Midbrain (tissue), 1 donor: ENCODE measurements at places on chromosomes 4 and X.

DNA sequence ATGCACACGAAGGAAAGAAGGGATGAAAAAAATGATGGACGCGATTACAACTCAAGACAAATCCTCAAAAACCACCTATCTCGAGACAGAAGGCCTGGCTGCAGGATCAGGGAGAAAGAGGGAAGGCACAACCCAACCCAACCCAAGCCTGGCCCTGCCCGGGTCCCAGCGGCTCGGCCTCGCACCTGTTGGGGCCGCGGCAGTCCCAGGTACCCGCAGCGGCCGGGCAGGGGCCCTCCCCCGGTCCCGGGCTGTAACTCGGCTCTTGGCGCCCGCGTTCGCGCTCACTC is 464 bp downstream of the RASGEF1B start:
- DNase-seq: no peak

GRCh38 chrX:134520860-134521390 is 61.0 kb downstream of the HPRT1 start:
- peak; percentile 2 for DNase-seq

GRCh38 chrX:23662853-23663252 is 4.4 kb upstream of the PRDX4 start:
- DNase-seq: no peak

GRCh38 chr4:179867300-179867878 is 2375.8 kb upstream of the TENM3 start:
- DNase-seq: peak; percentile 8

GRCh38 chrX:56763556-56764152 is 34.6 kb downstream of the NBDY start:
- DNase-seq: no peak

DNA sequence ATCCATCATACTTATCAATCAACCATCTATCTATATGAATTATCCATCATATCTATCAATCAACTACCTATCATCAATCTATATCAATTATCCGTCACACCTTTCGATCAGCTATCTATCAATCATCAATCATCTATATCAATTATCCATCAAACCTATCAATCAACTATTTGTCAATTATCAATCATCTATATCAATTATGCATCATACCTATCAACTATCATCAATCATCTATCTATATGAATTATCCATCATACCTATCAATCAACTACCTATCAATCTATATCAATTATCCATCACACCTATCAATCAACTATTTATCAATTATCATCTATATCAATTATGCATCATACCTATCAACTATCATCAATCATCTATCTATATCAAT is 70.6 kb upstream of the PPP2R3B start:
- DNase-seq: no peak

- no peak for DNase-seq
Measured at GRCh38 chr4:48785302-48785701, 5.2 kb upstream of the FRYL start.

DNA sequence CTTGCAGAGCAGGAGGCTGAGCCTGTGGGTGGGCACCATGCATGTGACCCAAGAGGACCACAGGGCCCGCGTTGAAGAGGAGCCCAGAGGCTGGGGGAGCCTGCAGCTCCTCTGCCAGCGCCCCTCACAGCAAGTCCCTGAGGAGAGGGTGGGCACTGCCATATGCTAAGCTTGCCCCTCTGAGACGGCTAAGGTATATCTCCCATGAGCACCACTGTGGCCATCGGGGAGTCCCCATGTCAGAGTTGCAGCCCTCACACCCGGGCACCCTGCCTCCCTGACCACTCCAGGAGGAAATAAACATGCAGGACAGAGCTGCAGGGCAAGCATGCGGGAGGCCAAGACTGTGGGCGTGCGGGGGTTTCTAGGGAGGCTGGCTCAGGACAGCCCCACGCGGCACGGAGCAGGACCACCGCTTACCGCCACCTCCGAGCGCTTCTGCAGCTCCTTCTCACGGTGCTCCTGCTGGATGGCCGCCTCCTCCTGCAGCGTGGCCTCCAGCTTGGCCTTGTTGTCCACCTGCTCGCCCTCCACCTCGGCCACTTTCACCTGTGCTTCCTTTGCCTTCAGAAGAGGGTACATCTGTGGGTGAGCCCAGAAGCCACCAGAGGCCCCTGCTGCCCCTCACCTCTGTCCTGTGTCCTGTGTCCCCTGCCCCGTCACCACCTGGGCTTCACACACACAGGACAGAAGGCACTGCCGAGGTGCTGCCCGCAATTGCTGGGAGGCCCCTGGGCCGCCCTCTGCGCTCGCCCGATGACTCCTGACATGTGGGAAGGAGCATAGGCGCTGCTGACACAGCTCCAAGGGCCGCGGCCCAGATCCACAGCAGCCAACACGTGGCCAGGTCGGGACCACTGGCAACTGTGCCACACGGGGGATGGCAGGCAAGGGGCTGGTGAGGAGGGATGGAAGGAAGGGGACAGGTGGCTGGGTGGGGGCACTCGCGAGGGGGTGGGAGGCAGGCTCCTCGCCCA is 29.8 kb downstream of the FGFR3 start:
- no peak for DNase-seq

GRCh38 chr4:67934628-67935027 is 28.7 kb downstream of the TMPRSS11A start:
- DNase-seq: no peak

GRCh38 chrX:70592091-70592490 is 147.5 kb downstream of the DLG3 start:
- DNase-seq: no peak

DNA sequence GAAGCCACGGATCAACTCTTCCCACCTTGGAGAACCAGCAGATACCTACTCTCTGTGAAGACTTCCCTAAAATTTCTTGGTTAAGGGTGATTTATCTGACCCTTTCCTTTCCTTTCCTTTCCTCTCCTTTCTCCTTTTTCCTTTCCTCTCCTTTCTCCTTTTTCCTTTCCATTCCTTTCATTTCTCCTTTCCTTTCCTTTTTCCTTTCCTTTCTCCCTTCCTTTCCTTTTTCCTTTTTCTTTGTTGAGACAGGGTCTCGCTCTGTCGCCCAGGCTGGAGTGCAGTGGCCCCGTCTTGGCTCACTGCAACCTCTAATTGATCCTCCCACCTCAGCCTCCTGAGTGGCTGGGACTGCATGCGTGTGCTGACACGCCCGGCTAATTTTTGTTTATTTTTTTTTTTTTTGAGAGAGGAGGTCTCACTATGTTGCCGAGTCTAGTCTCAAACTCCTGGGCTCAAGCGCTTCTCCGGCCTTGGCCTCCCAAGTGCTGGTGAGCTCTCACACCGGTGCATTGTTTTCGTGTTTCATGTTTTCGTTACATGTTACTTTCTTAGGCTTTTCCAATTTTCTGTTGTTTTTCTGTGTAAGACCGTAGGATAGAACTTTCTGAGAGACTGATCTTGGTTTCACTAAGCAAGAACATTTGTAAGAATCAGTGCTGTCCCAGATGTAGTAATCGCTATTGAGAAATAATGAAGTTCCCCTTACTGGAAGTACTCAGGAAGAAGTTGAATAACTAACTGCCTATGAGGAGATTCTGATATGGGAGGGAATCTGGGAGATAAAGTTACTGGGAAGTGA is 2.0 kb downstream of the TMEM165 start:
- DNase-seq: peak; percentile 29

DNA sequence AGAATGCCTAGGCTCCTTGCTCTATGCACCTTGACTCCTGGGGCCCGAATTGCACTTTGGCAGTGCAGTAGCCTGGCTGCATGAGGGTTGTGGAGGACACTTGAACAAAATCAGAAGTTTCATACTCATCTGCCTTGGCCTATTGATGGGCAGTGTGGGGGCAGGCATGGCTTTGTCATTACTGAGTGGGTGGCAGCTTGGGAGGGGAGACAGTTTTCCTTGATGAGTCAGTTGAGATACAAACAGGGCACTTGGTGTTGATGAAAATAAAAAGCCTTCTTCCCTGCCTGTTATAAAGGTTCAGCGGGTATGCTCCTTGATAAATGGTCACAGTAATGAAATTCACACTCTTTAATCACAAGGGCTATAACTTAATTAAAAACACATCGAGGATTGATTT is 126.8 kb upstream of the MAMLD1 start:
- DNase-seq: no peak

GRCh38 chr4:2802618-2803531 is 10.0 kb downstream of the SH3BP2 start:
- no peak for DNase-seq

- no peak for DNase-seq
Measured at GRCh38 chr4:82951196-82951595, 50.7 kb downstream of the THAP9 start.

GRCh38 chr4:143356493-143356892 is 19.8 kb downstream of the GAB1 start:
- DNase-seq: no peak

DNA sequence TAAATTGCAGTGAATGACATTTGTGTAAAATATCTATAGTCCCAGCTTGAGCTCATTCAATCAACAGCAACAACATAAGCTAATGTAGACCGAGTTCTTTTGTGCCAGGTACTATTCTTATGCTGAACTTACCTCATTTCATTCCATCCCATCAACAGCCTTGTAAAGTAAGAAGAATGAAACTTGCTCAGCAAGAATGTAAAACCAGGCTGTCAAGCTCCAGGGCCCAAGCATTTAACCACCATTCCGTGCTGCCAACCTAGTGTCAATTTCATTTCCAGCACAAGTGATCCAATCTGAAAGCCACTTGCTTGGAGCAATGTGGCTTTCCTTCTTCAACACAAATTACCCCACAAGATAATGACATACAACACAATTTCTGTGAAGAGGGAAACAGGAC is 36.6 kb downstream of the RASSF6 start:
- DNase-seq: no peak

DNA sequence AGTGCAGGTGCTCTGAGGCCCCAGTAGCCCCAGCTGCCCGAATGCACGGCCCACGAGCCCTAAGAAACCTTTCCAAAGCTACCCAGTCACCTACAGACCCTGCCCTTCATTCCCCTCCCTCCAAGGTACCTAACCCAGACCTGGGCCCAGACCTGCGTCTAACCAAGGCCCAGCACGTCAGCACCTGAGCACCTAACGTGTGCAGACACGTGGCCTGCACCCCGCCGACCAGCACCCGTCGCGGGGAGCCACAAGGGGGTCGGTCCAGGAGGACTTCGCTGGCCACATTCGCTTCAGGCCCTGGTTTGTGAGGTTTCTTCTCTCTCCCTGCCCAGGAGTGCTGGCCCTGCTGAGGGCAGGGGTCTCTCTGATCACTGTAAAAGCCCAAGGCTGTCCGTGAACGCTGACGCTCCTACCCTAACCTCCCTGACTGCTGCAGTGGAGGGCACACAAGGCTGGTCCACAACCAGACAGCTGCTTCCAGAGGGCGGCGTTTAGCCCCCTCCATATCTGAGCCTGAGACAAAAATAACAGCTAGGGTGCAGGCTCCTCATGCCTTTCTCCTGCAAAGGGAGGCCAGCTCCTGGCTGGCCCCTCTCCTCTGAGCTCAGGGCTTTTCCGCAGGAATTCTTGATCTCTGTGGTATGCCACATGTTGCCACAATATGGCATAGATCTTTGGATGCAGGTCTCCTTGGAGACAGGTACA is 31.8 kb downstream of the WDR1 start:
- no peak for DNase-seq

DNA sequence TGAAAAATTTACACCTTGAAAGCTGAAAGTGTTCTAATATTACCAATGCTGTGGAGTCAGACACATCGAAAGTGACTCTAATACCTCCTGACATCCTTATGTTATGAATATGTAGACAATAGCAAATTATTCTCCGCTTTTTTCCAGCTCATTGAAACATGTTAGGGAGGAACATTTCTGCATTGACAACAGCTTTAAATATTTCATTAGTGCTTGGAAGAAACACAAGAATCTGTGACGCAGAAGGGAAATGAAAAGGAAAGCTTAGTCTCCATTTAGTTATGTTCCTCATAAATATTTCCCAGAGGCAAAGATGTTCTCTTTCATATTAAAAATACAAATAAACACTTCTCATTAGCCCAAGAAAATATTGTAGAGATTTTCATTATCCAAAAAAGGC is 55.8 kb upstream of the CD99 start:
- no peak for DNase-seq

GRCh38 chr4:172892300-172892699 is 276.3 kb upstream of the GALNT7 start:
- no peak for DNase-seq

GRCh38 chrX:23194885-23195554 is 139.6 kb upstream of the PTCHD1 start:
- DNase-seq: no peak

DNA sequence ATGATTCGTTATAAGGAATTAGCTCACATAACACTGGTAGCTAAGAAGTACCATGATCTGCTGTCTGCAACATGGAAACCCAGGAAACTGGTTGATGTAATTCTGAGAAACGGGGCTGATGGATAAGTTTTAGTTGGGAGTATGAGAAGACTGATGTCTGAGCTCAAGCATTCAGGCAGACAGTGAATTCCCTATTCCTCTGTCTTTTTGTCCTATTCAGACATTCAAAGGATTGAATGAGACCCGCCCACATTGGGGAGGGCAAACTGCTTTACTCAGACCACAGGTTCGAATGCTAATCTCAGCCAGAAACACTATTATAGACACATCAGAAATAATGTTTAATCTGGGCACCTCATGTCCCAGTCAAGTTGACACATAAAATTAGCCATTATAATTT is 515.5 kb downstream of the STPG2 start:
- DNase-seq: no peak

GRCh38 chr4:77188498-77189220 is 31.7 kb downstream of the CCNG2 start:
- no peak for DNase-seq

DNA sequence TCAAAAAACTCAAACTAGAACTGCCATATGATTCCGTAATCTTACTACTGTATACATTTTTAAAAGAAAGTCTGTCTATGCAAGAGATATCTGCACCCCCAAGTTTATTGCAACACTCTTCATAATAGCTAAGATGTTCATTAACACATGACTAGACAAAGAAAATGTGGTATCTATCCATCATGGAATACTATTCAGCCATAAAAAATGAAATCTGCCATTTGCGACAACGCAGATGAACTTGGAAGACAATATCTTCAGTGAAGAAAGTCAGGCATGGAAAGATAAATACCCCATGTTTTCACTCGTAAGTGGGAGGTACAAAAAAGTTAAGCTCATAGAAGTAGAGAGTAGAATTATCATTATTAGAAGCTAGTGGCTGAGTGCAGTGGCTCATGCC is 87.3 kb upstream of the DHRSX start:
- no peak for DNase-seq

- no peak for DNase-seq
Measured at GRCh38 chr4:19005211-19005610, 983.7 kb upstream of the LCORL start.
